ENCODE measurements at places on chromosomes 2 and 18.

DNA sequence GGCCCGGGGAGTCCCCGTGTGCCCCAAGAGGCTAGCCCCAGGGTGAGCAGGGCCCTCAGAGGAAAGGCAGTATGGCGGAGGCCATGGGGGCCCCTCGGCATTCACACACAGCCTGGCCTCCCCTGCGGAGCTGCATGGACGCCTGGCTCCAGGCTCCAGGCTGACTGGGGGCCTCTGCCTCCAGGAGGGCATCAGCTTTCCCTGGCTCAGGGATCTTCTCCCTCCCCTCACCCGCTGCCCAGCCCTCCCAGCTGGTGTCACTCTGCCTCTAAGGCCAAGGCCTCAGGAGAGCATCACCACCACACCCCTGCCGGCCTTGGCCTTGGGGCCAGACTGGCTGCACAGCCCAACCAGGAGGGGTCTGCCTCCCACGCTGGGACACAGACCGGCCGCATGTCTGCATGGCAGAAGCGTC lies 16.9 kb upstream of the FAHD2A start:
- no peak for DNase-seq

GRCh38 chr2:72001937-72002690 lies 145.5 kb downstream of the CYP26B1 start:
- no peak for DNase-seq

DNA sequence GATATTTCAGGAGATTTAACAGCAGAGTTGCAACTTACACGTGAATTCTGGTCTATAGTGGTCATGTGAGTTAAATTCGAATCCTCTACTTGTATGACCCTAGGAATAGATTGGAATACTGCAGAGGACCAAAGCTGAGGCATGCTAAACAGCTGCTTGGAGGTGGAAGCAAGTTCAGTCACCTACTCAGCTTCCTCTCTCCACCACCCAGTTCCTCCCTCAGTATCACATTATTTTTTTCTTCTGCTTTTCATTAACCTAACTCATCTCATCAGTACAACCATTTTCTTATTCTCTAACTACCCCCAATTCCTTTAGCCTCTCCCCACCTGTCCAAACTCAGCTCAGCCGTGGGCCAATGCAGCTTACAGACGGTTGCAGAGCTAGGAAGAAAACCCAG lies 385.5 kb downstream of the SETBP1 start:
- no peak for DNase-seq

- no peak for DNase-seq
These were observed 12.8 kb downstream of the SOCS6 start for GRCh38 chr18:70301667-70302066.

DNA sequence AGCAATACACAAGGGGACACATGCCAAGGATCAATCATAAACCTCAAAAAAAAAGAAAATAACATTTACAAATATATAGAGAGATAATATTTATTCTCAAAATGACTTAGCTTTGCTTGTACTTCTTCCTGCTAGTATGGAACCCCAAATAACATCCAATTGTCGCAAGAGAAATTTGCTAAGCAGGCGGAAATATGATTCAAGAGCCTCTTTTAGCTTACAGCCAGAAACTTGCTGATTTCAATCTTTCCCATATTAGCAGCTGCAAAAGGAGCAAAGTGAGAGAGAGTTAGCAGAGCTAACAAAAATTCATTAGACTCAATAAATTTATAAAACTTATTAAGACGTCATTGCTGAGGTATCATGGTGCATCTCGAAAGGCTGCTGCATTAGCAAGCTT lies 294.9 kb downstream of the FSIP2 start:
- no peak for DNase-seq

- DNase-seq: no peak
These were observed 12.2 kb upstream of the CD28 start for GRCh38 chr2:203694191-203694590.

GRCh38 chr2:15042801-15043217 lies 410.3 kb downstream of the LRATD1 start:
- no peak for DNase-seq

- DNase-seq: peak; percentile 88
These were observed 30.6 kb downstream of the HNRNPLL start for GRCh38 chr2:38572167-38572566.

DNA sequence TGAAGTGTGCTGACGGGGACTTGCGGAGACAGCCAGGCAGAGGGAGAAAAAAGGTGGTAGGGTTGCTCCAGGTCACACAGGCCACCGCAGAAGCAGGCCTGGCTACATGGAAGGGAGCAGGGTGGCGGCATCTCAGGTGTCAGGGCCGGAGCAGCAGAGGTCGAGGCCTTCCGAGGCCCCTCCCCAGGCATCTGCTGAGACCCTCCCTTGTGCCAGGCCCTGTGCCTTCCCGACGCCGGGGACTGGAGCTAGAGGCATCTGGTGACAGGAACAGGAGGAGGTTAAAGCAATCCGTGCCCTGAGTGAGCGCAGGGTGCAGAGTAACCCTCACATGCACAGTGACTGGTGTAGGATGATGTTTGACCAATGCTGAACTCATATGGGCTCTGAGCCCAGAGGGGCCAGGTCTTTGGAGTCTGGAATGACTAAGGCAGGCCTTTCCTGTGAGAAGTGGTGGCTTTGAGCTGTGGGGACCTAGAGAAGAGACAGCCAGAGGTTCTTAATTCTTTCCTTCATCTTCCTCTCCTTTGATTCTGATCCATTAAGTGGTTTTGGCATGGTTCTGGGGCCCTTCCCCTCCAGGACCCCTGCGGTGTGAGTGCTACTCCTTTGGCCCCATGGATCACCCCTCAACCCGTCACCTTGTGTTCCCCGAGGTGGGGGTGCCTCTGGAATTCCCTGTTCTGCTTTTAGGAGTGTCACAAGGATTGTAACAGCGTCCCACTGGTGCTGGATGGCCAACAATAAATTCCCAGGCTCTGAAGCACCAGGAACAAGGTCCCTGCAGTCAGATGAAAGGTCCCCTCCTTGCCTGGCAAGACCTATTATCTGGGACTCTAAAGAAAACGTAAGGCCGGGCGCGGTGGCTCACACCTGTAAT lies 72.1 kb downstream of the KLHL29 start:
- DNase-seq: peak; percentile 64

DNA sequence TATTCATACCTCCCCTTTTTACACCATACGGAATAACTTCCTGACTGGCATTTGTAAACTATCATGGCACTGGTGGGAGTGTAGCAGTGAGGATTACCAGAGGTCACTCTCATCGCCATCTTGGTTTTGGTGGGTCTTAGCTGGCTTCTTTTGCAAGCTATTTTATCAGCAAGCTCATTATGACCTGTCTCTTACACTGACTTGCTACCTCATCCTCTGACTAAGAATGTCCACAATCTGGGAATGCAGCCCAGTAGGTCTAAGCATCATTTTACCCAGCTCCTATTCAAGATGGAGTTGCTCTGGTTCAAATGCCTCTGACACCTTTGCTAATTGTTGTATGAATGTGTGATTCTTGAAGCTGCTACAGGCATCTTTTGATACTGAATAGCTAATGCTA lies 950.8 kb upstream of the SLC39A10 start:
- DNase-seq: no peak

DNA sequence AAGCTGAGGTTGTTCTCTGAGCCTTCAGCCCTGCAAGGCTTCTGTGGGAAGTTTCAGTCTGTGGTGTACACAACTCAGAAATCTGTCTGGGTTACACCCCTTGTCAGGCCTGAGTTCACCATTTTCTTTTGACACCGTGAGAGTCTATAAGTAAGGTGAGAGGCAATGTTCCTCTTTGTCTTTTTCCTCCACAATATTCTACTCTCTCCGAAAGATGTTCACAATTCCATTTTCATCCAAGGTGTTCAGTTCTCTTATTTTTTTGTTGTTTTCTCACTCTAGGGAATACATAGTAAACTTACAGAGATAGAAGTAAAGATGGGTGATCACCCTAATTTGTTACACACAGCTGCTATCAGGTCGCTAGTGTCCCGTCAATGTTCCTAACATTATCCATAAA lies 3.2 kb downstream of the ERMN start:
- DNase-seq: no peak

DNA sequence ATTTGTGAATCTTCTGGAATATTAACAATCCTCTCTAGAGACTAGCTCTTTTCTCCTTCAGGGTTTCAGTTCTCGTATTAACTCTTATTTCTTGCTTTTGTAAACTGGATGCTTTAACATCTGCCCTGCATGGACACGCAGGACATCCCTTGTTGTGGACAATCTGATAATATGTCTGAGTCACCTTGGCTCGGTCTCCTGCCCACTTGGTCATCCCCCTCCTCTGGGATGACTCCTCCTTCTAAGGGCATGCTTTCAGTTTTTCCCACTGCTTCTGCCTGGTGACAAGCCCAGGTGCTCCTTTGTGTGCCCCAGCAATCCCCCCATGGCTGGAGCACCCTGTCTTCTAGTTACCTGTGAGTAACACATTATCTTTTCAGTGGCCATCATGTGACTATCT lies 460.5 kb downstream of the DSC3 start:
- DNase-seq: no peak

GRCh38 chr2:144683966-144684365 lies 164.0 kb upstream of the ZEB2 start:
- DNase-seq: no peak

GRCh38 chr2:242085941-242086621 lies 216.6 kb downstream of the RTP5 start:
- DNase-seq: peak; percentile 72

DNA sequence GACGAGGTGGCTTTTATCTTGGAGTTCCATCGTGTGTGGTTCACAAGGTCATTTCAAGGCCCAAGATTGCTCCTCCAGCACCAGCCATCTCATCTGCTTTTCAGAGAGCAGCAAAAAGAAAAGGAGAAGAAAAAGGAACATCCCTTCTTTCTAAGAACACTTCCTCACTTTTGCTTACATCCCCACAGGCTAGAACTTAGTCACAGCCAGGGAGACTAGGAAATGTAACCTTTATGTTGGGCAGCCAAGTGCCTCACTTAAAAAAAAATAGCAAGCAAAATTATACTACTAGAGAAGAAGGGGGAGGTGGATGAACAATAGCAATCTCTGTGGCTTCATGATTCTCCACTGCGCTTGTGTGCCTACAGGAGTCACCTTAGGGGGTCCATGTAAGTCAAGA lies 141.8 kb downstream of the SMAD2 start:
- no peak for DNase-seq

GRCh38 chr2:177942731-177943130 lies 129.8 kb downstream of the PDE11A start:
- DNase-seq: no peak

DNA sequence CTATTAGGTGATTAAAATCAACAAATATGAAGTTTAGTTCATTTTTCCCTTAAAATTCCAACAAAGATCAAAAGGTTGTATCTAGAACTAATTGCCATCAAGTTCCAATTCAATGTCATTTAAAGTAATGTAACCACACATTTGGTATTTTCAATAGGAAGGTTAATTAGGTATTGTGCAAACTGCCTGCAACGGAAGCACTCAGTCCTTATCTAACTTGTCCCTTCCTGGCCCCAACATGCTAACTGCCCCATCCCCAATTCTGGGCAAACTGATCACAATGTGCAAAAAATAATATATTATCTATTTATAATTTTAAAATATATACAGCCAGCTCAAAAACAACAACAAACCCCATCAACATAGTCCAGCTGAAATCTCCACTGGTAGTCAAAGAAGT lies 33.2 kb downstream of the VIL1 start:
- DNase-seq: no peak

GRCh38 chr2:162328424-162329157 lies 10.1 kb upstream of the IFIH1 start:
- no peak for DNase-seq

- no peak for DNase-seq
These were observed 386 bp upstream of the YIPF4 start for GRCh38 chr2:32277363-32277673.

- no peak for DNase-seq
These were observed 486.7 kb upstream of the SALL3 start for GRCh38 chr18:78492813-78493371.

GRCh38 chr2:121648206-121649148 lies 785 bp downstream of the CLASP1 start:
- peak; percentile 38 for DNase-seq

DNA sequence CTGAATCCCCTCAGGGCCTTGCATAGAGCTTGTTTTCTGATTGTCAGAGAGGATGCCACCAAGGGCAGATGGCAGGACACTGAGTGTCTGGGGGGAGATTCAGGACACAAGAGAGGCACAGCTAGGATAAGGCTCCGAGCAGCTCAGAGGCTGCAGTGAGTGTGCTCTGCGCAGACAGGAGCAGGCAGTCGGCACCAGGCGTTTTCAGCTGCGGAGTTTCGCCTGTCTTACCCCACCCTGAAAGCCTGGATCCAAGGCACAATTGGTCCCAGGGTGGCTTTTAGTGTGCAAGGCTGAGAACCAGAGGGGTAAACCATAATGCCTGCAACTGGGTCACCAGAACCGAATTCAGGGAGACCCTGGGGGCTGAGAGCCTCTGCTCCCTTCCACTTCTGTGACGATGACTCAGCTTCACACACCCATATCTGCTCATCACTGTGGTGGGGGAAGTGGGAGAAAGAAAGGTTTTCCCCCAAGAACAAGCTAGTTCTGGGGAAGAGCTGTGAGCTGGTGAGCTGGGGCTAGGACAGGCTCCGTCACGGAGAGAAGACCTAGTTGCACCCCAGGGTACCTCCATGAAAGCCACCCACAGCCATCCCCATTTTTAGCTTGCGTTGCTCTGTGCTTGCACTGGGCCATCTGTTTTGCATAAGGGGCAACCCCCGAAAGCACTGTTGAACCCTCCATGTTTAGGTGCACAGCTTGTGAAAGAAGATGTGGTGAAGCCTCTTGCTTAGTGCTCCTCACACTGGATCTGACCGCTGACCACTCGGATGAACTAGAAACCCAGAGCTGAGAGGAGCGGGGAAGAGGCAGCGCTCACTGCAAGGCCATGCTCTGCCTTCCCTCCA lies 173.7 kb downstream of the CELF4 start:
- no peak for DNase-seq

- no peak for DNase-seq
These were observed 82.9 kb downstream of the SCN3A start for GRCh38 chr2:165120740-165121467.
